ENCODE measurements at places on chromosomes 2 and 18.
A peak's percentile ranks its signal among the peaks of the same experiment; 100 is the strongest.

GRCh38 chr2:61995515-61995914 is 90.0 kb downstream of the COMMD1 start:
- DNase-seq, result peak; percentile 74

GRCh38 chr18:44968336-44968735 is 287.6 kb downstream of the SETBP1 start:
- DNase-seq, result peak; percentile 13

- DNase-seq, result peak; percentile 97
Measured at GRCh38 chr2:201233192-201233811, 27.0 kb upstream of the CASP8 start.

- DNase-seq, result peak; percentile 69
Measured at GRCh38 chr2:11203480-11203879, 48.2 kb downstream of the SLC66A3 start.

- peak; percentile 5 for DNase-seq
Measured at GRCh38 chr2:21452263-21452662, 328.5 kb downstream of the TDRD15 start.

GRCh38 chr2:26820932-26821331 is 27.0 kb upstream of the DPYSL5 start:
- DNase-seq, result no peak

DNA sequence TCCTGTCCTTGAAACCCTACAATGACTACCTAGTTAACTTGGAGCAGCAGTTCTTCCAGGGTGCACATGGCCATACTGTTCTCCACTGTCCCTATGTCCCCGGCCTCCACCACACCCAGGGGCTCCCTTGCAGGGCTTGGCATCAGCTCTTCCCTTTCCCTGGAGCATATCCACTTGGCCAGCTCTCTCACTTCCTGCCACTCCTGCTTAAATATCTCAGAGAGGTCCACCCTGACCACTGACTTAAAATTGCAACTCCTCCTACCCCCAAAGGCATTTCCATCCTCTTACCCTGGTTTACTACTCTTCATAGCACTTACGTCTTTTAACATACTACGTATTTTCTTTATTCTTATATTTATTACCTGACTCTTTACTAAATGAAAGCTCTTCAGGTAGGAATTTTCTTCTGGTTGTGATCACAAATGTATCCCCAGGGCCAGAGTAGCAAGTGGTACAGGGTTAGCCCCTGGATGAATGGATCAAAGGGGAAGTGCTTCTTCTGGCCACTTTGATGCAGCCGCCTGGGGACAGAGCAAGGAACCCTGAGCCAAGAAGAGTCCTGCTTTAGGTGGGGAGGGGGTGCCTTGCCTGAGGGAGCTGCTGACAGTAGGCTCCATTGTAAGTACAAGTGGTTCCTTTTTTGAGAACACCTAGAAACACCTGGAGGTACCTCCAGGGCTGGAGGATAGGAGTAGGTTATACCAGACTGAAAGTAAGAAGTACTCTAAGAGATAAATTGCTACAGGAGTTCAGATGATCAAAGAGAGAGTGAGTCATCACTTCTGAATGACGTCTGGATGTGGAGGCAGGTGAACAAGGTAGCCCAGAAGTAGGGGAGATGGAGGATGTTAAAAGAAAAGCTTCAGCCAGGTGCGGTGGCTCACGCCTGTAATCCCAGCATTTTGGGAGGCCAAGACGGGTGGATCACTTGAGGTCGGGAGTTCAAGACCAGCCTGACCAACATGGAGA is 82.2 kb downstream of the SOCS6 start:
- DNase-seq, result no peak

All from OCI-M1 (cell line).